ENCODE measurements at places on chromosomes 13 and 19.
A peak's percentile ranks its signal among the peaks of the same experiment; 100 is the strongest.

DNA sequence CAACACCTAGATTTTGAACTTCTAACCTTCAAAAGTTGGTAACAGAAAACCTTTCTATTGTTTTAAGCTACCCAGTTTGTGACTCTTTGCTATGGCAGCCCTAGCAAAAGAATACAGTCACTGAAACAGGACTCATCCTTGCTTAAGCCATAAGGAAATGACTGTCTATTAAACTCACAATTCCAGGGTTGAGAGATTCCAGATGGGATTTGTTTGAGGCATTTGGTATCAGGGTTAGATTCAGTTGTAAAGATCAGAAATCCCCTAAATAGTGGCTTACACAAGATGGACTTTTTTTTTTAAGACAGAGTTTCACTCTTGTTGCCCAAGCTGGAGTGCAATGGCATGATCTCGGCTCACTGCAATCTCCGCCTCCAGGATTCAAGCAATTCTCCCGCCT, 41.1 kb upstream of the RGCC start:
- no peak for DNase-seq

DNA sequence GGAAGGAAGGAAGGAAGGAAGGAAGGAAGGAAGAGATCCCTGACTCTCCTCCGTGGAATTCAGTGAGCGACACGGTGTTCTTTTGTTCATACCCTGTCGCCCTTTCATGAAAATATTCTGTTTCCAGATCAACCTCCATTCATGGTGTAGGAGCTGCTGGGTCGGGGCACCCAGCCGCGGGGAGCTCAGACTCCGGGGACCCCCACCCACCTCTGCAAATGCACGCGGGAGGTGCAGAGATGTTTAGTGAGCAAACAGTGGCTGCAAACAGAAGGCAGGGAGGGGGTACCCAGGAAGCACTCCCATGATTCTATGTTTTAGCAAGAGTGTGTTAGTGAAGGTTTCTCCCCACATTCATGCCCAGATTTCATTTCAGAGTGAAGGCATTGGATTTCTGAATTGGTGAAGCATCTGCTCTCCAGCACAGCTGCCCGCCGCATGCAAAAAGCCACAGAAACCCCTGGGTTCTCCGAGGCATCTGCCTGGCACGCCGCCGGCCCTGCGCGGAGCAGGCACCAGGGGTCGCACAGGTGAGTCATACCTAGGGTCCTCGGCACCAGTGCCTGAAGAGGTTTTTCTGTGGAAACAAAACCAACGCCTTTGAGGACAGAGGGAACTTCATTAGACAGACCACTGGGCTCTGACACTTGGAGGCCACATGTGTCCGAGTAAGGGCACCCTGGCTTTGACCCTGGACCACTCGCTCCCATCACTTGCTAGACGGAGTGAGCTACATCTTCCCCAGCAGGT, 80.6 kb downstream of the ZNF557 start:
- no peak for DNase-seq

- no peak for DNase-seq
Measured at GRCh38 chr19:28126135-28126898, 1086.6 kb downstream of the UQCRFS1 start.

- DNase-seq: peak; percentile 8
Measured at GRCh38 chr19:56508290-56508778, 679 bp downstream of the ZNF471 start.

DNA sequence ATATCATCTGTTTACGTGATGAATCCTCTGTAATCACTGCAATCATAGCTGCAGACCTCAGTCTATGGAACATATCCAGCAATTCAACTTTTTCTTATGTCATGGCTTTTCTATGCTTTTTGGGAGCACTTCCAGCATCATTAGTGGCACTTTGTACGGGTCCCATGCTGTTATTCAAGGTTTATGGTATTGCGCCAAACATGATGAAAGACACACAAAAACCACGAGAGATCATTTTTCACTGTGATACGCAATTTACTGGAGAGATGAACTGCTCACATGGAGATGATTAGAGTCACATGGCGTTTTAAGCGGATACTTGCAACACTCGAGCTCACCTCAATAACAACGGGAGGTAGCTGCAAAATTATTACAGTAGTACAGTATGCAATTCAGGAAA, 2101.7 kb upstream of the PCDH20 start:
- no peak for DNase-seq

DNA sequence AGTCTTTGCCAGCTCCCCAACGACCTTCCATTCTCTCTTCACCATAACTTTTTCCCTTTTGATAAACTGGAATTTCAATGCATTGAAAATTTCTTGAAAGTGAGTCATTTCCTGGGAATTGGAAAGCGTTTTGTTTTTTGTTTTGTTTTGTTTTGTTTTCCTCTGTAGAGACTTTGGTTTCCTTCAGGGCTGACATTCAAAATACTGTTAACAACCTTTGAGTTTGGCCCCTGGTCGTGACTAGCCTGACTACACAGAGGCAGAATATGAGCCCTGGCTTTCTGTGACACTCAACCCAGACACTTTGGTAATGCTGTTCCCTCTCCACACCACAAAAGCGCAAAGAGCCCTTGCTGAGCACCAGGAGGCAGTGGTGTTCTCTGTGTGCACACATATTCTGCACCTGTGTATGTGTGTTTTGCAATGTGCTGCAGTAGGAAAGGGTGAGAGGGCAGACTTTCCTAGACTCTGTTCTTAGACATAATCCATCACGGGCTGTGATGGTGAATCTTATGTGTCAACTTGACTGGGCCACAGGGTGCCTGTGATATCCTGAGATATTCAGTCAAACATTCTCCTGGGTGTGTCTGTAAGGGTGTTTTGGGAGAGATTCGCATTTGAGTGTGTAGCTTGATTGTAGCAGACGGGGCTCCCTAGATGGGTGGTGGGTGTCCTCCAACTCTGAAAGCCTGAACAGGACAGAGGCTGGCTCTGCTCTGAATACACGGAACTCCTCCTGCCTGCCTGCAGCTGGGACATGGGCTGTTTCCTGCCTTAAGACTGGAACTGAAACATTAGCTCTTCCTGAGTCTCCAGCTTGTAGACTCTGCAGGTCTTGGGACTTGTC, 29.5 kb upstream of the ANKRD10 start:
- DNase-seq: peak; percentile 67

Measured in hepatic stellate cell (primary cell).